ENCODE measurements at places on chromosomes 5 and 9. TPM values are rescaled to one million over a fixed set of nuclear protein-coding genes. Genes with fewer than 3 reads are reported as not detected.

DNA sequence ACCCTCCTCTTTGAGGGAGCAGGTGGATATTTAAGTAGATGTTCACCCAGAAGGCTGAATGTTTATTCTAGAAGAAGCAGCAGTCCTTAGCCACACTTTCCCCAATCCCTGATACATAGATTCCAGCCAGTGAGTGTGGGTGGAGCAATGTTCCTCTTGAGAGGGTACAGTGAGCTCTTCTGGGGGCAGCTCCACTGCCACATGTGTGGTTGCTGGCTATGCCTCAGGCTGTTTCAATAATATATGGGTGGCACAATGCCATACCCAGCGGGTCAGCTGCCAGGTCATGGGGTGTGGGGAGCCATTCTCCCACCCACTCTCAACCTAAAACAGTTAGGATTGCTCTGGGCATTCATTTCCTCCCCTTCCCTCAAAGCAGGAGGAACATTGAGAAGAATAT, 61.6 kb upstream of the DAB2 start:
- DNase-seq = no peak

GRCh38 chr5:40429258-40430100, 250.2 kb upstream of the PTGER4 start:
- DNase-seq = peak; percentile 31

Gene GGTA1
- total RNA-seq = 5.4 TPM

DNA sequence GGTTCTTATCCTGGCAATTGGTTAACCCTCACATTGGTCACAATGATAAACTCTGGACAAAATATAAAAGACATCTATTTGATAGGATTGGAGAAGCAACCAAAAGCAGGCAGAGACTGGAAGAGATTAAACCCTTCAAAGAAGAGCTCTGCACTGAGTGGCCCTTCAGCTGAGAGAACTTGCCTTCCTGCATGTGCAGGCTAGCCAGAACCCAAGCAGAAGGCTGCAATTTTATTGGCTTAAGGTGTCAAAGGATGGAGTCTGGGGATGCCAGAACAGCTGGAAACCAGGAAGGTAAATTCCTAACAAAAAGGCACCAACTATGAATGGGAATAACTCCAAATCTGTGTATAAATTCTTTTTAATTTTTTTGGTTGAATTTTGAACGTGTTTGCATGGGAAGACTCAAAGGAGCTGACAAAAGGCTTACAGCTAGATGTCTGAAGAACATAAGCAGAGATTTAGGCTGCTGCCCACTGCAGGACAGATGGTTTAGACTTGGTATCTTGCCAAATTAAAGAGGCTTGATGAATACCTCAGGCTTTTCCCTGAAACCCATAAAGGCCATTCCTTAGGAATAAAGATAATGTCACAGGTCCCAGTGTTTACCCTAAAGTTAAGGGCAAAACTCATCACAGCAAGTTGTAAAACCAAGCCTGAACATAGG, 66.3 kb downstream of the NR2F1 start:
- no peak for DNase-seq

Gene CDK9
- 80.6 TPM for total RNA-seq

Gene RCL1
- 30.8 TPM for total RNA-seq

- DNase-seq = peak; percentile 68
Observed at GRCh38 chr5:179820483-179821297, at the start of gene SQSTM1. Gene SQSTM1, plus strand, starts transcription at chr5:179820905. Its CDS starts 32 bp downstream, at chr5:179820937.

DNA sequence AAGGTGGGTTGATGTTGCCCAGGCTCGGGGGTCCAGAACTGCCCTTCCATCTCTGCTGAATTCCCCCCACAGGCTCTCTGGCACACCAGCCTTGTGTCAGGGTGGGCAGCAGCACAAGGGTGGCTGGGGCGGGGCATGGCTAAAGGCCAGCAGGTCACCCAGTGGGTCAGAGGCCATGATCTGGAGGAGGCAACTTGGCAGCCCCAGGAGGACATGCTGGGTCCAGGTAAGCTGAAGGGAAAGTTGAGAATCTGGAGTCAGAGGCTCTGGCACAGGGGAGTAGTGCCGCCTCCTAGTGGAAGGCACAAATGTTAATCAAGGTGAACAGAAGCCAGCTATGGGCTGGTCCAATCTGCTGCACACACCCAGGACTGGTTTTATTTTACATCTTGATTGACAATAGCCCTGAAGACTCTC, 6.2 kb downstream of the TMEM8B start:
- peak; percentile 82 for DNase-seq

Gene CCDC152
- total RNA-seq = 0.25 TPM

Gene SLC25A2
- total RNA-seq = 0.66 TPM

DNA sequence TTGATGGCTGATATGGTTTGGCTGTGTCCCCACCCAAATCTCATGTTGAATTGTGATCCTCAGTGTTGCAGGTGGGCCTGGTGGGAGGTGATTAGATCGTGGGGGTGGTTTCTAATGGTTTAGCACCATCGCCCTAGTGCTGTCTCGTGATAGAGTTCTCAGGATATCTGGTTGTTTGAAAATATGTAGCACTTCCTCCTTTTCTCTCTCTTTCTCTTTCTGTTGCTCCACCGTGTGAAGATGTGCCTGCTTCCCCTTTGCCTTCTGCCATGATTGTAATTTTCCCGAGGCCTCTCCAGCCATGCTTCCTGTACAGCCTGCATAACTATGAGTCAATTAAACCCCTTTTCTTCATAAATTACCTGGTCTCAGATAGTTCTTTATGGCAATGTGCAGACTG, 111.6 kb downstream of the SREK1 start:
- DNase-seq = no peak

Gene FAM151B
- total RNA-seq = 2.1 TPM

- DNase-seq = no peak
Observed at GRCh38 chr5:157286761-157287211, 20.9 kb downstream of the CYFIP2 start.

Gene DAB2IP
- 42.5 TPM for total RNA-seq

Gene P4HA2
- total RNA-seq = 30.3 TPM

GRCh38 chr5:2334719-2335118, 416.8 kb downstream of the IRX2 start:
- no peak for DNase-seq

DNA sequence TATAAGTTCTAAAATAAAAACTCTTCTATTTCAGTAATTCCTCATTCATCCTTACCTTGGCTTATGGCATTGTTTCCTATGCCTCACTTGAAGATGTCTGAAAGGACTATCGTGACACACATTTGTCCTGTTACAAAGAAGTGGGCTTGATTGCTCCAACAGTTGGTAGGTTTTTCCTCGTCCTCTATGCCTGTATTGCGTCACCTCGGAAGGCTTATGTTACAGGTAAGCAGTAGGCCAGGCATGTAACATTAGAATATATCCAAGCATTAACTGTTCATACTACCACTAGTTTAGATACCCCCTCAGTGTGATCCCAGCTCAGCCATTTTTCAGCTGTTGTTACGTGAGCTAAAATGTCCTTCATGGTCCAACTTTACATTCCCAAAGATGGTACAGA, 116.7 kb downstream of the MLLT3 start:
- DNase-seq = no peak

All from lower leg skin (tissue), 4 donors.